NCI-H1048 (cell line): ENCODE measurements at places on chromosomes 3 and 15.

- no peak for DNase-seq
Observed at GRCh38 chr3:183385698-183386613, 42.5 kb downstream of the MCF2L2 start.

DNA sequence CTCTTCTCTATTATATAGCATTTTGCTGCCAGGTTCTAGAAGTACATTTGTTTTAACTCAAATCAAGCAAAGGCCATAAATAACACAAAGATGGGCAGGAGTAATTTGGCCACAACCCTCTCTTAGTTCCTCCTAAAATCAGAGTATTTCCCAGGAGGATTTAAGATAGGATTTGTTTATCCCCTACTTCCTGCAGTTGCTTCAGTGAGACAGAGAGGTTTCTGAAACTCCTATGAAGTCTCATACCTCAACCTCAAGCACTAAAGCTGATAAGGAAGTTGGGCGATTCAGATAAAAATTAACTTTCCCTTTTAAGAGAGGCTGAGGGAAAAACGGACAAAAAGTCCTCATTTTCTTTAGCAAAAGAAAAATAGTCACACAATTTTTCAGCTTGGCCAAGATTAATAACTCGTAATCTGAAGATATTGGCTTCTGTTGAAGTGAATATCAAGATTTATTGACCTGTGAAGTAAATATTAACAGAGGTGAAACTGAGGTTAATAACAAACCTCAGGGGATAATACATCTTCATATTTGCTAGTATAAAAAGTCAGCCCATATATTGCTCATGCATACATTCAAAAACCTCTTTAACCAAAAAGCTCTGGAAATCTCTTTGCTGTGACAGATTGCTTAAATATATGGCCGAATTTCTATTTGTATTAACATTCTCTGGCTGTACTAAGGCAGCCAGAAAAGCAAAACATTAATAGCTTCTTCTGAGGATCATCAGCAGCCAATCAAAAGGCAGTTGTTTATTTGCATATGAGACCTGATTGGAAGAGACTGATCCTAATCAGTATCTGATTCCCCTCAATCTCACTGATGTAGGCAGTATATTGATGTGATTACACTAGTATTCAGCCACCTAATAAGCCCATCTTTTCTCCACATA is 90.6 kb upstream of the GADL1 start:
- no peak for DNase-seq

DNA sequence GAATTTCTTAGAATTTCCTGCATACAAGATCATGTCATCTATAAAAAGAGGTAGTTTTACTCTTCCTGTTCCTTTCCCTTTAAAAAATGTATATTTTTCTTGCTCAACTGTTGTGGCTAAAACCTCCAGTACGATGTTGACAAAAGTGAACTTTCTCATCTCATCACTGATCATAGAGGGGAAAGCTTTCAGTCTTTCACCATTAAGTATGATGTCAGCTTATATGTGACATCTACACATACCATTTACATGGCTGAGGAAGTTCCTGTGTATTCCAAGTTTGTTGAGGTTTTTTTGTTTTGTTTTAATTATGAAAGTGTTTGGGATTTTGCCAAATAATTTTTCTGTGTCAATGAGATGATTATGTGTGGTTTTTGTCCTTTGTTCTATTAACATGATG is 173.6 kb downstream of the PLD1 start:
- no peak for DNase-seq

DNA sequence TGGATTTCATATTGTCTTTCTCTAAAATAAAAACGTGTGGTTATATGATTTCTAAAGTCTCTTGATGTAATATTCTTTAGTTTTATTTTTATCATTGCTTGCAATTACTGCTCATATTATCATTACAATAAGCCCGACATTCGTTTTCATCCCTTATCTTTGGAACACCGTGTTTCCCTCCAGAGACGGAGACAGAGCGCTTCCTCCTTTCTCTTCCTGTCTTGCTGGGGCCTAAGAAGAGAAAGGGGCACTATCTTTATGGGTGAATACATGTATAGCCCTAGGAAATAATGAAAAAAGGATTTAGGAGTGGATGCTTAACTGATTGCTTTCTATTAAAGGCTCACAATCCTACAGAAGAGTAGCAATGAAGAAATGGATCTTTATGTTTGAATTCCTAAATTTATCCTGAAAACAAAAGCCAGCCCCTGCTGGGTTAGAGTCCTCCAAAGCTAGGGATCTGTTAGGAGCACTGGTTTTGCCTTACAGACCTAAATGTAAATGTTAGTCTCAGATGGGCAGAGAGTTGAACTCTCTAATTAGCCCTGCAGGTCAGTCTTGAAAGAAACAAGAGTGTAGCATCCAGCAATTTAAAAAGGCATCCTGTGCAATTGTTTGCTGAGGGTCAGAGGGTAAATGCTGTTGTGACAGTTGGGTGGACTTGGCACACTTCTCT is 145.1 kb downstream of the TP63 start:
- no peak for DNase-seq

DNA sequence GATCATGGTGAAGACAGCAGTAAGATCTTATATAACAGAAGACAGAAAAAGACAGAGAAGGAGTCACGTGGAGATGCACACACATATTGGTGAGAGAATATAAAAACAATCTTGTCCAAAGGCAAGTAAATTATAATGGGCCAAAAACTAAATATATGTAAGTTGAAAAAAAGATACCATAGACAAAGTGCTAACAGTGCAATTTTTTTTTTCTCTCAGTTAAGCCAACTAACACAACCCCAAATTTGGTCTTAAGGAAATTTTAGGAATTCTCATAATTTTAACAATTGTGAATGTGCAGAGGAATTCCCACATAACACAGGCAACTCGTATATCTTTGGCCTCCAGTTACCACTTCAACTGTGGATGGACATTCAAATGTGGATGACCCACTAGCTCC is 432.2 kb downstream of the SOX2 start:
- DNase-seq, result no peak

- no peak for DNase-seq
Observed at GRCh38 chr3:66297900-66298299, 77.1 kb downstream of the SLC25A26 start.

GRCh38 chr15:85047271-85047948 is 65.8 kb downstream of the PDE8A start:
- no peak for DNase-seq

DNA sequence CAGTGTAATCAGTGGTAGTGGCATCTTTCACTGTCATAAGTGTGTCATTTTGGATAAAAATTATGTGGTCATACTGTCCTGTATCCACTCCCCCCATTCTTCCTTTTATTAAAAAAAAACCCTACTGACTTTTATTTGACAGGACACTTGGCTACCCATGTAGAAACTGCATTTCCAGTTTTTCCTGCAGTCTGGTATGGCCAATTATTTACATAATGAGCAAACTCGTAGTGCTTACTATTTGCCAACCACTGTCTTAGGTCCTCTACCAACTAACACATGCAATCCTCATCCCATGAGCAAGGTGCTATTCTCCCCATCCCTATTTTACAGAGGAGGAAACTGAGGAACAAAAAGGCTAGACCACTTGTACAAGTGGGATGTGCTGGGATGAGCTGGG is 129.1 kb downstream of the MECOM start:
- no peak for DNase-seq

GRCh38 chr15:59352683-59353082 is 20.0 kb downstream of the MYO1E start:
- no peak for DNase-seq

- DNase-seq, result no peak
Observed at GRCh38 chr3:146817704-146818103, 212.6 kb upstream of the PLSCR5 start.

DNA sequence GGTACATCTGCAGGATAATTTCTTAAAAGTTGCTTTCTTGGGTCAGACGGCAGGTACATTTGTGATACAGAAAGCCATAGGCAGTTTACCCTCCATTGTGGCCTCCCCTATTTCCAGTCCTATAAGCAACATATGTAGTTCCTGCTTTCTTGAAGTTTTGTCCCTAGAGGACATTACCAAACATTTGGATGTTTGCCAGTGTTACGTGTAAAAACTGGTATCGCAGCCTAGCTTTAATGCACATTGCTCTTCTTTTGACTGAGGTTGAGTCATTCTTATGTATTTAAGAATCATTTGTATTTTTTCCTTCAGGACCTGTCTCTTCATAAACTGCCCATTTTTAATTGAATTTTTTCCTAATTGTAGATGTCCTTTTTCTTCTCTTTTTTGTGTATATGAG is 114.3 kb downstream of the DIPK2A start:
- no peak for DNase-seq

DNA sequence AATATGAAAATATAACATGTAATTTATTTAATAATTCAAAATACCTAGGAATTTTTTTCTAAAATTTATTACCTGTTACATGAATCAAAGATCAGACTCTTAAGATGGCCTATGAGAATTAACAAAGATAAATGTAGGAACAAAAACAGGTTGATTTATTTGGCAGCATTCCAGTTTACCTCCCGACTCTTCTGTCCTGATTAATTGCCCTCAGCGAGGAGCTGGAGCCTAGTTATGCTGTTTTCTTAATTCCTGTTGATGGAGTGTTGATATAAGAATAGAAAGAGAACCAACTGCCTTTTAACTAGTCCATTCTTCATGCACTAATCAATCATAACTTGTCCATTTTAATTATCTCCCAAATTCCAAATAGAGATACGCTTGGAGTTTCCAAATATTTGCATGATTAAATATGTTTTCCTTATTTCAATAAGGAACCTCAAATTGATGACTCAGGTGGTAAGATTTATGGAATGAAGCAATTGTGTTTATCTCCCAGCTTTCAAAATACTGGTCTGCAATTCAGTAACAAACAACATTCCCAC is 10.6 kb upstream of the CPB1 start:
- DNase-seq, result no peak

DNA sequence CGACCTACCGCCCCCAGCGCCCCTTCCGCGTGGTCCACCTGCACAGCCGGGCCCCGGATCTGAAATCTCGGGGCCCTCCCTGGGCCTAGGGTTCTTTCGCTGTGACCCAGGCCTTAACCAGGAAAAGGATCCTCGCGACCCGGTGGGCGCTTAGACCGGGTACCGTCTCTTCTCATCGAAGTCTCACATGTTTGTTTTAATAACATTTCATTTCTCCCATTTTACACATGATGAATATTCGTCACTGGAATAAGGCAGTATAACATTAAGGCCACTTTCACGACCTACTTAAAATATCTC is 277 bp upstream of the DALRD3 start:
- DNase-seq, result no peak
